Type B pancreatic cell (in vitro differentiated cells): ENCODE measurements at places on chromosomes 1 and 21.
A peak's percentile ranks its signal among the peaks of the same experiment; 100 is the strongest.

GRCh38 chr21:36542312-36543101 is 62.6 kb upstream of the CLDN14 start:
- DNase-seq: no peak

DNA sequence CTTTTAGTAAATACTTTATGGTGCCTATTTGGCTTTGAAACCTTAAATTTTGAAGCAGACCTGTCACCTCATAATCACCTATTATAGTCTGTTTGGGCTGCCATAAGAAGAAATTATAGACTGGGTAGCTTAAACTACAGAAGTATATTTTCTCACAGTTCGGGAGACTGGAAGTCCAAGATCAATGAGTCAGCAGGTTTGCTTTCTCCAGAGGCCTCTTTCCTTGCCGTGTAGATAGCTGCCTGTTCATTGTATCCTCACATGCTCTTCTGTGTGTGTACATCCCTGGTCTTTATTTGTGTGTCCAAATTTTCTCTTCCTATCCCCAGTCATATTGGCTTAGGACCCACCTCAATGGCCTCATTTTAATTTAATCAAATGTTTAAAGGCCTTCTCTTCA is 518.2 kb downstream of the ADGRL2 start:
- no peak for DNase-seq

GRCh38 chr1:238187575-238187949 is 296.8 kb upstream of the ZP4 start:
- no peak for DNase-seq

DNA sequence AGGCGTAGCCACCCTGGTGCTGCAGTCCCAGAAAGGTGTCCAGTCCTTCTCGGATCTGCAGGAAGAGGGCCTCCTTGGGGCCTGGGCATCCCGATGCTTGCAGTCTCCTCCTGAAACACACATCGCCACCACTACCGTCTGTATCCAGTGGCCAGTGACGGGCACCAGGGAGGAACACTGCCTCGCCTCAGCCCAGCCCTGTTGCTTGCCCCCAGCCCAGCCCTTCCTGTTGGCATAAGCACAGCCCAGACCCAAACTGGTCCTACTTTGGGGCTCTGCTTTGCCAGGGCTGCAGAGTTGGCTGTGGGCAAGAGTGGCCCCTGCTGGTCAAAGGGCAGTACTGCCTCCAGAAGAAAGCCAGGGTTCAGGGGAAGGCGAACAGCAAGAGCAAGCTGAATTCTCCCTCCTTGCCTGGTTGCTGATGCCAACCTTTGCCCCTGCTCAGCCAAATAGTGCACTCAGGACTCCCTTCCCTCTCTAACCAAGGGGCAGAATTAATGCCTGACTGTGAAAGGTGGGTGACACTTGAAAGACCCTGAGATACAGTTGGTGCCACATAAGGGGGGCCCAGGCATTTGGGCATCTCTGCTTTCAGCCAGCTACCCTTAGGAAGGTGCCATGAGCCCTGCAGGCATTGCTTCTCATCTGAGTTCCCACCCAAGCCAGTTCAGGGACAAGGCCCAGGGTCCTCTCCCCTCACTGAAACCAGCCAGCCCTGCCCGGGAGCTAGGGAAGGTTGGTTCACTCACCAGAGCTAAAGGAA is 11.1 kb upstream of the ARHGEF2 start:
- peak; percentile 79 for DNase-seq

DNA sequence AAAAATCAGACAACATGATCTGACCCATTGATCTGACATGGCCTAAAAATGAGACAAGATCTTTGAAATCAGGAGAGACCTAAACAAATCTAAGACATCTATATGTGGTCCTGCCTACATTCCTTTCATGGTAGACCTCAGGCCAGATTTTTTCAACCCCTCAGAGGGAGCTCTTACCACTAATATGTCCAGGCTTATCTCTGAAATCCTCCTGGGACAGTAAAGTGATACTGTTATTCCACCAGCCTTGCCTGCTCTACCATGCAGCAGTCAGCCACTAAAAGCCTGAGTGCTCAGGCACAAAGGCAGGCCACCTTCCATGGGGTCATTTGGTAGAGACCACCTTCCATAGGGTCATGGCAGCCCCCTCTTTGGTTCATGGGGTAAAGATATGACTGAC is 126.9 kb downstream of the TBX15 start:
- no peak for DNase-seq

DNA sequence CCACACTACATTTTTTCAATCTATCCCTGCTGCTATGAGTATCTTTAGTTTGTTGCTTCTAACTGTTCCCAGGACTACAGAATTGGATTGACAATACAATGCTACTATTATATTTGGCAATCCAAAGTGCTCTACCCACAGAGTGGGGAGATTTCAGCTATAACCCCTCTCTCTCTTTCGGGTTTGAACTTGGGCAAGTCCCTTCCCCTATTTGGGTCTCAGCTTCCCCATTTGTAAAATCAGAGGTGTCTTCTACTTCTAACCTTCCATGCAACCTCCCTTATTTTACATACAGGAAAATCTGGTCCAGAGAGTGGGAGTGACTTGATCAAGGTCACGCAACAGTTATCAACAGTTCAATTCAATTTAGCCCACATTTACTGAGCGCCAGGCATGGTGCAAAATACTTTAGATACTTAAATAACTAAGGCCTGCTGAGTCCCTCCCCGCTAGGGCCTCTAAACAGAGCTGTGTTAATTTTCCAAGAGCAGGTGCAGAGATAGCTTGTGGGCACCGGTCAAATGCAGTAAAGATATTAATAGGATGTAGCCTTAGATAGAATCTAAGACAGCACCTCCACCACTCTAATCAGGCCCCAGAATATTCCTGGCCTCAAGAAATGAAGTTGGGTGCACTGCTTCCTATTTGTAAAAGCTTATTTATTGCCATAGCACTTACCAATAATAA is 9.4 kb upstream of the GPX7 start:
- DNase-seq: no peak

DNA sequence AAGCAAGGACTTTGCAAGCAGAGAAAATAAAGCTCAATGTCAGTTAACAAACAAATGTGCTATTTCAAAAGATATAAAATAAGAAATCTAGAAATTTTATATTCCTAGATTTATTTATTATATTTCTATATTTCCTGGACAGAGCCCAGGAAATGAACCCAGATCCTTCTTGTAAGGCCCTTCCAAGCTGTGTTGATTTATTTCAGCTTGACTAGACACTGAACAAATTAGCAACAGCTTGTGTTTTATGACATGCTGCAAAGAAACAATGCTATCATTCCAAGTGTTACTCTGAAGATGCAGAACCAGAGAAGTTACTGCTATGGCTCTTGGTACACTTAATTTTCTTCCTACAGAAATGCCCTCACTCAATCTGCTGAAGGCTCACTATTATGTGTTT is 6.2 kb downstream of the TGFBR3 start:
- no peak for DNase-seq

- peak; percentile 84 for DNase-seq
Observed at GRCh38 chr1:43549921-43550597, 19.4 kb downstream of the PTPRF start.

- no peak for DNase-seq
Observed at GRCh38 chr1:218547957-218548730, 203.0 kb downstream of the TGFB2 start.

DNA sequence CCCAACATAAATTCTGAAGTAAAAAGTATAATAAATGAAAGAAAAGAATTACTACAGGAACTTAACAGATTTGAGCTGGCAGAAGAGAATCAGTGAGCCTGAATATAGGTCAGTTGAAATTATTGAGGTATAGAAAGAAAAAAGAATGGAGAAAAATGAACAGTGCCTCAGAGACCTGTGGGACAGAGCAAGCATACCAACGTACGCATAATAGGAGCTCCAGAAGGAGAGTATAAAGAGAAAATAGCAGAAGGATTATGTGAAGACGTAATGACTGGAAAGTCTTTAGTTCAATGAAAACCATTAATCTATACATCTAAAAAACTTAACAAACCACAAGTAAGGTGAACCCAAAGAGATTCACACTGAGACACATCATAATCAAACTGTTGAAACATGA is 261.8 kb downstream of the DYRK1A start:
- DNase-seq: no peak

DNA sequence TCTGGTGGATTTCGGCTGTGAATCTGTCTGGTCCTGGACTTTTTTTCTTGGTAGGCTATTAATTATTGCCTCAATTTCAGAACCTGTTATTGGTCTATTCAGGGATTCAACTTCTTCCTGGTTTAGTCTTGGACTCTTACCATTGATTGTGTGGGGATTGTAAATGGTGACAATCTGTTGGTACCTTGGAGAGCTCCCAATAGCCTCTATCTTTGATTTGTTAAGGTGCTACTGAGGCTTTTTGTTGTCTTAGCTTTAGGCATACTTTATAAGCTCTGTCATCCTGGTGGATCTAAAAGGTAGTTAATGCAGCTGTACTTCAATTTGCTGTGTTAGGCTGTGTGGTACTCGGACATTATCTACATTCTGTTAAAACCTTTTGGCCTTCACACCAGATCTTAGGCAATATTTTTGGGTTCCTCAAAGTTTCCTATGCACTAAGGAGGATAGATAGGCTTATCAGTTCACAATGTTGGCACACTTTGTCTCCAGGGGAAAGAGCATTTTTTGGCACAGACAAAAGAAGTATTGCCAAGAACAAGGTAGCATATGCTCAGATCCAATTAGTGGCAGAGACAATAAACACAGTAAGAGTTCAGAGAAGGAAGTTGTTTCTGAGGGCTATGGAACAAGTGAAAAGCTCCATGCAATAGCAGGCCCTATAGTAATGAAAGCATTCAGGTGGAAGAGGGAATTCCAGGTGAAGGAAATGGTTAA is 230.4 kb downstream of the PDE4B start:
- DNase-seq: no peak

- peak; percentile 70 for DNase-seq
Observed at GRCh38 chr1:23168079-23168444, 594 bp downstream of the LUZP1 start.

DNA sequence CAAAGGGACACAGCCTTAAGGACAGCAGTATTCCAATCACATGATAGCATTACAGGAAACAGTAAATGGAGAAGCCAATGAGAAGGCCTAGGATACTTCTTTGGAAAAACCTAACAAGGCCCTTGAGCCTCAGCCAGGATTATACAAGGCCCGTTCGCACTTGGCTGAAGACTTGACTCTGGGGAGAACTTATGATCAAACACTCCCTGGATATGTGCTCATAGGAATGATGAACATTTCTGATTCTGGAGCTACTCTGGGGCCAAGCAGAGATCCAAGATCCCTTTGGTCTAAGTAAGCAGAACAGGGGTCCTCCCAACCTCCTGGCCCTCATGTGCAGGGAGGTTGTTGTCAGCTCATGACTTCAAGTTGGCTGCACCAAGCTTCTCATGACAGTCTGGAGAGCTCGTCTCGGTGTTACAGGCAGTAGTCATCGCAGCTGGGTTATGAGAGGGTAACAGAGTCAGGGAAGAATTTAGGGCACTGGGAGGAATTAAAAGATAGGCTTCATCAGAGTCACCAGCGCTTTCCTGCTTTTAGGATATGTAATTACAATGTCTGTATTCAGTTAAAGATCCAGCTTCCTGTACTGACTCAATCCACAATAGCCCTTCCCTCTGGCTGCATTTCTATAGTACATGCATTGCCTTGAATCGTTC is 92.5 kb upstream of the IRF2BP2 start:
- DNase-seq: no peak

DNA sequence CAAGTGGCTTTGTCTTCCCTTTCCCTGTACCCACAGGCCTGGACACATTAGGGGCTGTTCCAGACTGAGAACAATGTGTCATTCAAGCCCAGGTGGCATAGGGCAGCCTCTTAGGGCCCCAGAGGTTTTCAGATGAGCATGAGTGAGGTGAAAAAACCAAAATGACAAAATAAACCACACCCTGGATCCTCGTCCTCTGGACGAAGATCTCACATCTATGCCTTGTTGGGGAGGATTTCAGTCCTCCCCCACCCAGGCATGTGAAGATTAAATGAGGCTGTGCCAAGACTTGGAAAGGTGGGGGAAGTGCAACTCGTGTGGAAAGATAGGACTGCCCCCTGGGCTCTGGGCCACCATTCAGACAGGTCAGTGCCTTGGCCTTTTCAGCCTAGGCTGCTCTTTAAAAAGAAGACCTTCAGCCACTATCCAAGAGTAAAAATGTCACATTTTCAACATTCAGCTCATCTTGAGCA is 32.8 kb upstream of the IL19 start:
- no peak for DNase-seq

DNA sequence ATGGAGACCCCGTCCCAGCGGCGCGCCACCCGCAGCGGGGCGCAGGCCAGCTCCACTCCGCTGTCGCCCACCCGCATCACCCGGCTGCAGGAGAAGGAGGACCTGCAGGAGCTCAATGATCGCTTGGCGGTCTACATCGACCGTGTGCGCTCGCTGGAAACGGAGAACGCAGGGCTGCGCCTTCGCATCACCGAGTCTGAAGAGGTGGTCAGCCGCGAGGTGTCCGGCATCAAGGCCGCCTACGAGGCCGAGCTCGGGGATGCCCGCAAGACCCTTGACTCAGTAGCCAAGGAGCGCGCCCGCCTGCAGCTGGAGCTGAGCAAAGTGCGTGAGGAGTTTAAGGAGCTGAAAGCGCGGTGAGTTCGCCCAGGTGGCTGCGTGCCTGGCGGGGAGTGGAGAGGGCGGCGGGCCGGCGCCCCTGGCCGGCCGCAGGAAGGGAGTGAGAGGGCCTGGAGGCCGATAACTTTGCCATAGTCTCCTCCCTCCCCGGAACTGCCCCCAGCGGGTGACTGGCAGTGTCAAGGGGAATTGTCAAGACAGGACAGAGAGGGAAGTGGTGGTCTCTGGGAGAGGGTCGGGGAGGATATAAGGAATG is 505 bp downstream of the LMNA start:
- no peak for DNase-seq

DNA sequence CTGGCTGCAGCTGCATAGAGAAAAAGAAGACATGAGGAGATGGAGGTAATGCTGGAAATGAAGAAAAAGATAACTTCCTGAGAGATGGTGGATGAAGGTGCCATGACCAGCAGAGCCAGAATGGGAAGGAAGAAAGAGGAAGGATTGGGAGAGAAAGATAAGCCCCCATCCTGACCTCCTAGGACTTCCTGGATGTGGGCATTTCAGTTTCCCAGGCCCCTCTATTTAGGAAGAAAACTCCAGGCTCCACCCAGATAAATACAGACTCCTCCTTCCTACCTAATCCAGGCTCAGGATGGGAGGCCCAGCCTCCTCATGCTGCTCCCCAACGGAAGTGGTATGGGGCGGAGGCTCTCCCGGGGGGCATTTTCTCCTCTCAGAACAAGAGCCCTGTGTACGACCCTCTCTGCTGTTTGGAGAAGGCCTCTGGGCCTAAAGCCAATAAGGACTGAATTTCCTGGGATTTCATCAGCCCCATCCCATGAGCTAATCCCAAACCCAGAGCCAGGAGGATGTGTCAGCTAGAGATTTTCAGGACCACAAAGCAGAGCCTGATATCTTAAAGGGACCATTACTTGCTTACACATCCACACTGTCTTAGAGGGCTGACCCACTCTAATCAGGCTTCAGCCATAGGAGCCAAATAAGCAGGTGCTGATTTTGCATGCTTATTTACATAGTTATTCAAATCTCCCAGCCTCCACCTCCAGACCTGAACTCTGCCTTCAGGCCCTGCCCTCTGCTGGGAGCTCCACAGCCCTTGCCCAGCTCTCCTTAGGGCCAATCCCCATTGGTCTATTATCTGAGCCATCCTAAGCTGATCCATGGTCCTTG is 5.1 kb upstream of the ARHGEF2 start:
- no peak for DNase-seq
